Natural killer cell treated with Interleukin-12 subunit alpha and Interleukin-12 subunit beta and Interleukin-15 and Interleukin-18, amount 100 ng/mL, for 72 hours (primary cell): ENCODE measurements at places on chromosomes 2 and 18.
A peak's percentile ranks its signal among the peaks of the same experiment; 100 is the strongest.

GRCh38 chr2:126778561-126779501 is 119.9 kb upstream of the TEX51 start:
- DNase-seq, result peak; percentile 56

DNA sequence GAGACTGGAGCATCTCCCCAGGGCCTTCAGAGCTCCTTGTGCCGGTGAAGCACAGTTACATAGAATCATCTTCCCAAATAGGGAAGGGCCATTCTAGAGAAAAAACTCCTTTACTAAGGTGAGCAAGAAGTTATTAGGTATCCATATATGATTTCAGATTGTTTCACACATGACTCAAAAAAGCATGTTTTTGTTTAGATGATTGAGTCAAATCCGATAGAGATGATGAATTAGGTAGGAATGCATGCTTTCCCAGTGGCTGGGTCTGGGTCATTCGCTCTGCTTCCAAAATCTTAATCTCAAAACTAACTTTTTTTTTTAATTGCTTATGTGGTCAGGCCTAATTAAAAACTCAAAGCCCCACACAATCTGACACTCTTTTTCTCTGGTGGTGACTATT is 3.8 kb downstream of the NT5C1B start:
- no peak for DNase-seq

GRCh38 chr2:238498691-238499295 is 72.1 kb downstream of the ASB1 start:
- no peak for DNase-seq

GRCh38 chr18:5066380-5066977 is 130.6 kb downstream of the AKAIN1 start:
- no peak for DNase-seq

GRCh38 chr2:17231394-17231965 is 286.8 kb downstream of the RAD51AP2 start:
- DNase-seq, result no peak

DNA sequence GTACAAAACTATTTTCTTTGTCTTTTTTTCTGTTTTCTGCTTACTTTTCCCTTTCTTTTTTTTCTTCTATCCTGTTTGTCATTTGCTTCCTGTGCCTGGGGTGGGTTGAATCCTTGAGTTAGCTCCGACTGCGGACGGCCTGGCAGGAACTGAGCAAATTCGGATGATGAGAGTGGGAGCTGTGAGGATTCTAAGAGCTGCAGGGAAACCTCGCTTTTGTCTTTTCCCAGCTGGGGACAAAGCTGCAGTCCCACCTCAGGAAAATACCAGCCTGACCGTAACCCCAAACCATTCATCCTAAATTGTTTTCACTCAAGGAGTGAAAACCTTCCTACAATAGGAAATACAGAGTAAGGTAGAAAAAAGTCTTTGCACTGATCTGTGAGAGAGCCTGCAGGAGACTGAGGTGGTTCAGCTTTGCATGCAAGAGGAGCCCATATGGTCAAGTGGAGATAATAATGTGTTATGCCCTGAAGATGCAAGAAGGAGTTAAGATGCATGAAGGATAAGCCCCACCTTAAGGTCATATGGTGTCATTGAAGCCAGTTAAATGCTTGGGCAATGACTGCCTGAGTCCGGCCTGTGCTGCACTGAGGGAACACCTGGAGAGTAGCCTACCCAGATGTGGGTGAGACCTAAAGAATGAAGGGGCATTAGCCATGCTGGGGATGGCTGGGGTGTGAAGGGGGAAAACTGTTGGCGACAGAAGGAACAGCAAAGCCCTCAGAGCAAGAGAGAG is 31.7 kb upstream of the ARL4C start:
- DNase-seq, result no peak

- DNase-seq, result no peak
These were observed 44.7 kb downstream of the PID1 start for GRCh38 chr2:229226382-229226781.

DNA sequence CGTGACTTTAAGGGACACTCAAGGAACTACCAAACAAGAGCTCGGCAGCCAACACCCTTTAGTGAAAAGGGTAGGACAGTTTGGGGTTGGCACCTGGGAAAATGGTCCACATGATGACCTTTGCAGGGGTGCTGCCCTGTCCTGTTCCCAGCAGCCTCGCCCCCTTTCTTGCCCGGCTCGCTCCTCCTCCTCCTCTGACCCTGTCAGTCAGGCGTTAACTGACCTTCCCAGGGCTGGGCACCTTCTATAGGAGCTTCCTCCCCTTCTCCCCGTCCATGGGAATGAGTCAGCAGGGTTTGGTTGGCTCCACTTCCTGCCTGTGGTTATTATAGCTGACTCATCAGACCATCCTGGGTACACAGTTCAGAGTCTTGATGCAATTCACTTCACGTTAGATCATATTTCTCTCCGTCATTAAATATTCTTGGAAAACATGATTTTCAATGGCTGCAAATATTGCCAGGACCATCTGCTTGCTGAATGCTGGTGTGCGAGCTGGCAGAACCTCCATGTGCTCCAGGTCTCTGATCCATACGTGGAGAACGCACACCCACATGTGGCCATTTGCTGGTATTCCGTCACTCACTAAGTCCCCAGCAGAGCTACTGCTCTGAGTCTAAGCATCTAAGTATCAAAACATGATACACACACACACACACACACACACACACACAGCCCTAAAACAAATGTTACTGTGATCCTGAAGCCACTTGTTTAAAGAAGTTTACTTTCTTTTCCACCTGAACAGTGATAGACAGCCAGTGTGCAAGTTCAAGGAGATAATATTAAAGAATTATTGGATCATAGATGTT is 185.0 kb downstream of the ANAPC1 start:
- DNase-seq, result peak; percentile 88

DNA sequence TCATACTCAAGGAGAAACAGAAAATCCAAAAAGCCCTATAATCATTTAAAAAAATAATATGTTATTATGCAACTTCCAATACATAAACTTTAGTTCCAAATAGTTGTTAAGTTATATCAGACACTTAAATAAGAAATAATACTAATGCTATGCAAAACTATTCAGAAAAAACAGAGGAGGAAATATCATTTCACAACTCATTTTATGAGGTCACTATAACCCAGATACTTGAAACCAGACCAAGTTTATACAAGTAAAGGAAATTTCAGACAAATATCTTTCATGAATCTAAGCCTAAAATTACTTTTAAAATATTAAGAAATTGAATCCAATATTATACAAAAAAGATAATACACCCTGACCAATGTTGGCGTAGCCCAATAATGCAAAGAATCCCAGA is 260.8 kb downstream of the CD226 start:
- no peak for DNase-seq

GRCh38 chr2:203748331-203749126 is 42.1 kb downstream of the CD28 start:
- no peak for DNase-seq

- DNase-seq, result no peak
These were observed 528.9 kb downstream of the RIT2 start for GRCh38 chr18:42586601-42587000.

- no peak for DNase-seq
These were observed 100.1 kb downstream of the DDX1 start for GRCh38 chr2:15691586-15692310.

DNA sequence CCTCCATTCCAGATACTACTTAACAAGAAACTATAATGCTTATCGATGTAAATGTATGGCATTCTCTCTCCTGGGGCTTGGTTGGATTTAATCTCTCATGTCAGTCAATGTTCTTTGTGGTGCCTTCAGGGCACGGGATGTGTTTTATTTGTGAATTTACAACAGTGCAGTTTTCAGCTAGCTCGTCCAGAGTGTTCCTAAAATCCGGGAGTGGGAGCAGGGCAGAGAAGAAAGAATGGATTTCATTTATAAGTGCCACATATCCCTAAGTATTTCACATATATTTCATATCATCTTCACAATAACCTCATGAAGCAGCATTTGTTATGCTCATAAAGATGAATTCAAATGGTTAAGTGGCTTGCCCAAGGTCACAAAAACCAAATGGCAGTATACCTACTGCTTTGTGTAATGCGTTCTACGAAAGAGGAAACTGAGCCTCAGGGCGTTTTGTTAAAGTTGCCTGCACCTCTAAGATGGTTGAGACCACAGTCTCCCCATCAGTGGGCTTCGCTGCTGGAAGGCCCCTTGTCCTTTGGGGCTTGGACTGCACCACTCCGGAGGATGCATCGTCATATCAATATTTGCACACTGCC is 134.7 kb upstream of the MGAT5 start:
- DNase-seq, result no peak

- no peak for DNase-seq
These were observed 31.4 kb upstream of the ZNG1B start for GRCh38 chr2:113406114-113406513.

- DNase-seq, result no peak
These were observed 123.2 kb upstream of the CDCA7 start for GRCh38 chr2:173231465-173231864.

DNA sequence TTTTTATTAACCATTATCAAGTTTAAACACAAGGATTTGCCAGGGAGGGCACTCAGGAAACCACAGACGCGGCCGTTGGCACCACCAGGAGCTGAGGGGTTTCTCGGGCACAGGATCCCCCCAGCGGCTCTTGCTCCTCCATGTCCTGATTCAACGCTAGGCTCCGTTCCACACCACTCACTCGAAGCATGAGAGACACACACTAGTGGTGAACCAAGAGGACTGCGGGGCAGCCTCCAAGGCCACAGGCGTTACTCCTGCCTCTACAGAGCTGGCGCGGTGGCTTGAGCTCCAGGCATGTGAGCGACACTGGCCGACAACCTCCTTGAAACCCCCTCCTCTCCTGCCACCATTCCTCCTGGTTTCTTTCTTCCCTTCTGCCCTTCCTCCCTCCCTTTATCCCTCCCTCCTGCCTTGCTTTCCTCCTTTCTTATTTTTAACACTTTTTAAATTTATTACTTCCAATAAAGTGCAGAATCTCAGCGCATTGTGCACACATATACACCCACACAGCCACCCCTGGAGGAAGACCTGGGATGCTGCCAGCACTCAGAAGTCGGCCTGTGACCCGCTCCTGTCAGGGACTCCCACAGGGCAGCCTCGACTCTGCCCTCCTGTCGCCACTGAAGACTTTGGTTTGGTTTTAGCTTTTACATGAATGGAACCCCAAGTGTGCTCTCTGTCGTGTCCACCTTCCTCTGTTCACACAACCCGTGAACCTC is 21.7 kb downstream of the COX7A2L start:
- DNase-seq, result no peak

DNA sequence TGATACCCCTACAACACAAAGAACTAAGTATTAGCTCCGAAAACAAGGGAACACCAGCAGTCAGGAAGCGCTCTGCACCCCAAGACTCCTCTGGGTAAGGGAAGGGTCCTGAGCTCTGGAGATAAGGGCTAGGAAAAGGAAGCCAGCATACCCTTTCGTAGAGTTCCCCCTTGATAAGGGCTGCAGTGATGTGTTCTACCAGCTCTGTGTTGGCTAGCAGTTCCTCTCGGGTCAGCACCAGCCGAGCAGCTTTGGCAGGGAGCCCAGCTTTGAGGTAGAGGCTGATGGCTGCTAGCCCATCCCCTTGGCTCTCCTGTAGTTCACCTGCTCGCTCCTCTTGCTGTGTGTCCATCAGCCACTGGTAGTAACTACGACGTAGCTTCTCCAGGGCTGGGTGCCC is 18.9 kb downstream of the KRTCAP3 start:
- DNase-seq, result no peak

- DNase-seq, result no peak
These were observed 44.0 kb downstream of the FAM168B start for GRCh38 chr2:131049150-131049718.

DNA sequence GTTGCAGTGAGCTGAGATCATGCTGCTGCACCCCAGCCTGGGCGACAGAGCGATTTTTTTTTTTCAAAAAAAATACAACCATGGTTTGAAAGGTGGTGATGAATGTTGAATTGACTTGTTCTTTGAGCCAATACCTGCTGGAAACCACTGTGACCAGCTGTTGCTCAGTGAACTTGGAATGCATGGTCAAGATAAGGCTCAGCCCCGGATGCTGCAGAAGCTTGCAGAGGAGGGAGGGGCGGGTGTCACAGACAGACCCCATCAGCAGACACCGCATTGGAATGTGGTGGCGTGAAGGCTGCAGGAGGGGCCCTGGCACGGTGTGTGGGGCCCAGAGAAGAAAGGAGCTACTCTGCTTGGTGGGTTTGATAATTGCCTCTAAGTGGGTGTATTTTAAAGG is 91.6 kb downstream of the ITGB1BP1 start:
- DNase-seq, result no peak

GRCh38 chr2:186342029-186342428 is 144.0 kb upstream of the ZC3H15 start:
- DNase-seq, result no peak

DNA sequence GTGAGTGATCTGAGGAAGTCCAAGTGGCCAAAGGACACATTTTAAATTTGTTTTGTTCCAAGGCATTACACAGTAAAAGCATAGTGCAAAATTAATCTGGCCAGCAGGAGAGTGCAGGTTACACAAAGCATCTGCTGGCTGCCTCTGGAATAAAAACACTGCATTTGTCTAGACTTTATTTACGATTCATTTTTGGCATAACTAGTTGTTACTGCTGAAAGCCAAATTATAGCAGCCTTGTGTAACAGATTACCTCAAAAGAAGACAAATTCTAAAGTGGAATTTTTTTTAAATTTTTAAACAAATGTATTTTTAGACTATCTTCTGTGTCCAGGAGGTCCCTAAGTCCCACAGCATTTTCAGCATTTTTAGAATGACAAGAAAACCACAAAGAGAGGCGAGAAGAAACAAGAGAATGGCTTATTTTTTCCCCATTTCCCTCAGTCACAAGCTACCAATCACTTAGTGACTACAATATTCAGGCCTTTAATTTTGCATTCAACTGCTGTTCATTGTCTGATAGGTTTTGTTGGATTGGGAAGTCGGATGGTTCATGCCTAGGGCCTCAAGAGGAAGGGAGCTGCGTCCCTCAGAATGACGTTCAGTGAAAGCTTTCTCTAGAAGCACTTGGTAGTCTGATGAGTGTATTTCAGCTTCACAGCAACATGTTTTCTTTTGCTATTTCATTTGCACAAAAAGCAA is 46.0 kb downstream of the TMEFF2 start:
- DNase-seq, result no peak

DNA sequence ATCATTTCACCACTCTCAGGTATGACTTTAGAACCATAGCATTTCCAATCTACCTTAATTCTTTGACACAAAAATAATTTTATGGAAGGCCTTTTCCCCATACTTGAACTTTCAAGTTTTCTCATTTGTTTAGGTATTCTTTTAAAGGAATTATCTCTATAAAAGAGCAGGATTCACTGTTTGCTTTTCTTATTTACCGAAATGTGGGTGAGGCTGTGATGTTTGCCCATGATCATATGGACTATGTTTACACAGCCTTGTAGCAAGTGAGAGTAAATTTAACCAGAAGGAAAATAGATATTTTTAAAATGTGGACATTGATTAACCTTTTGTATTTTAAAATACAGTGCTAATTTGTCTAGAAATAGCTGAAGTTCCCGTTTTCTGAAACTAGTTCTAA is 26.3 kb downstream of the CAB39 start:
- no peak for DNase-seq
